ENCODE measurements at places on chromosomes 5 and 9.
A peak's percentile ranks its signal among the peaks of the same experiment; 100 is the strongest.

GRCh38 chr5:177327539-177328522 is 16.1 kb upstream of the MXD3 start:
- peak; percentile 47 for DNase-seq

GRCh38 chr9:105479846-105480245 is 32.0 kb downstream of the FSD1L start:
- DNase-seq: no peak

- no peak for DNase-seq
These were observed 387.7 kb downstream of the BNC2 start for GRCh38 chr9:16482764-16483163.

- no peak for DNase-seq
These were observed 3.7 kb downstream of the SPIN1 start for GRCh38 chr9:88391921-88392320.

- no peak for DNase-seq
These were observed 2.1 kb downstream of the CA9 start for GRCh38 chr9:35675732-35676392.

Data from H54 (cell line).